Esophagus squamous epithelium (tissue), 5 donors: ENCODE measurements at places on chromosomes 1 and 21.

GRCh38 chr1:167152192-167152876 lies 58.5 kb downstream of the STYXL2 start:
- DNase-seq, result no peak

DNA sequence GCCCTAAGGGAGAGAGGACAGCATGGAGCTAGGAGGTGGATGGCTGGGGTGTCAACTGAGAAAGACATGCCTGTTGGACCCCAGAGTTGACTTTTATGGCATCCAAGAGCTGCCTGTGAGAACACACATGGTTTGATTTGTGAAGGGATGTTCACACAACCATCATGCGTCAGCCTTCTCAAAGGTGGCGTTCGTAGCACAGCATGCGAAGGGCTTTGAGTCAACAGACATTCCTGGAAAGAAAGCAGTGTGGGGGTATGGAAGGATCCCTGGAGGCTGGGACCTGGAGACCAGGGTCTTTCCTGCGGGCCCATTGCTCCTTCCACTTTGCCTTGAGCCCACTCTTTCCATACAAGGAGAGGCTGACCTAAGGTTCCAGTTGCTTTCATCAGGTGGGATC lies 6.4 kb upstream of the WNT3A start:
- no peak for DNase-seq

- no peak for DNase-seq
Measured at GRCh38 chr21:29394051-29394450, 95.3 kb downstream of the BACH1 start.

DNA sequence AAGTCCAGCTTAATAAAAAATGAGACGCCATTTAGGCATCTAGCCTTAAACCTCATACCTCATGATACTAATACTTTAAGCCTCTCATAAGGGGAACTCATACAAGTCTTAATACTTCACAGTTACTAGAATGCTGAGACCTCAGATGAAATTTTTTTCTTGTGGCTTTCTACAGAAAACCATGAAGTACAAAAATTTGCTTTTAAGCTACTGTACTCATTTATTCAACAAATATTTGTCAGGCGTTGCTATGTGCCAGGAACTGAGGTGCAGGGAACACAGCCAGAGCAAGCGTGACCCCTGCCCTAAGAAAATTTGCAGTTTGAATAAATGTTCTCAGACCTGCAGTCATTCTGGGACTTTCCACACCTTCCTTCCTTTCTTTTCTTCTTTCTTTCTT lies 150.6 kb downstream of the MRPL39 start:
- DNase-seq, result no peak

DNA sequence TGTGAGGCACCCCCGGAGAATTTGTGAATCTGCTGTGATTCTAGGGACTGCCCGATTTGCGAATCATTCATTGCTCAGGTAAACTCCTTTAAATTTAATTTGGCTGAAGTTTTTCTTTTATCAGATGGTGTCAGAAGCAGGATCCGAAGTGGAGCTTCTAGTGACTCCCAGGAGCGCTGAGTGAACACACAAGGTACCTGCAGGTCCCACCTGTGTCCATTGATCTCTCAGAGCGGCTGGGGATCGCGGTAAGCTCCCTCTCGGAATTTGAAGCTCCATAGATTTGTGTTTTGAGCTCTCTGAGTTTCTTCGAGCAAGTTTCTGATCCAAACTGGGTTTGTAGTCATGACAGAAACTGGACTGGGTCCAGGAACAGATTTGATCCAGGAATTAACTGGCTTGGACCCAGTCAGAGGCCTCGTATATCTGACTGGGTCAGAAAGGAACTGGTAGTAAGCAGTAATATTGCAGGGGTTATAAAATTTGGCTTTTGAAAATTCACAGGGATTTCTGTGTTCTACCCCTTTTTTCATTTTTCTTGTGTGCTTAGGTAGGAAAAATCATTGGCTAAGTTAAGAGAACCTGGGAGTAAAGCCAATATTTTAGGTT lies 56.2 kb upstream of the EDEM3 start:
- DNase-seq, result no peak

DNA sequence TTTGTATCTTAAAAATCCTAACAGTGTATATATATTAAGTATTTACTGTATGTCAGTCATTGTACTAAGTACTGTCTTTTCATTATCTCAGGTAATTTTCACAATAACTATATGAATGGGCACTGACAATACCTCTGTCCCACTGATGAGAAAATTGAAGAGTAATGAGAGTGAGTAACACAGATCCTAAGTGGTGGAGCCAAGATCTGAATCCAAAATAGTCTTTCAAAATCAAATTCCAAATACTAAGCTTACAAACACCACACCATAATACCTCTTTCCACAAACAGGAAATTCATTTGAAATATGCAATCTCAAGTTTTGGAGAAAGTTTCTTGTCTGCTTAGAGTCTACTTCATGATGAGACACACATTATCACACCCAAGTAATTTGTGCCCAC lies 105.9 kb upstream of the EDEM3 start:
- DNase-seq, result no peak

DNA sequence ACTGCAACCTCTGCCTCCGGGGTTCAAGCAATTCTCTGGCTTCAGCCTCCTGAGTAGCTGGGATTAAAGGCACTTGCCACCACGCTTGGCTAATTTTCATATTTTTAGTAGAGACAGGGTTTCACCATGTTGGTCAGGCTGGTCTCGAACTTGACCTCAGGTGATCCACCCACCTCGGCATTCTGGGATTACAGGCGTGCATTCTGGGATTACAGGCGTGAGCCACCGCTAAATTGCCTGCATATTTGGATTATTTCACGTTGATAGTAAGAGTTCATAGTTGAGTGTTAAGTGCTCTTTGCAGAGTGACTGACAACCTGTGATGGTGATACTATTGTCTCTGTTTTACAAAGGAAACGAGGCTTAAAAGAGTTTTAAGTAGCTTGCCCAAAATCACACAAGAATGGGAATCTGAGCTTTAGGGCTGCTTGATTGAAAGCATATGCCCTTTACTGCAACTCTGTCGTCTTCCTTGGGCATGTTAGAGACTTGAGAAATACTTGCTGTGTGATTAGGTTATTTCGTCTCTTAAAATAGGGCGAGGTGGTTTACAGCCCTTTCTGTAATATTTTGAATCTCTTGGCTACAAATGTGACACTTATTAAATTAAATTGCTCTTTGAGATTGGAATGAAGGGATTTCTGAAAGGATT lies 12.4 kb downstream of the CDC42 start:
- no peak for DNase-seq

GRCh38 chr1:198919667-198920398 lies 281.0 kb downstream of the PTPRC start:
- no peak for DNase-seq

- DNase-seq, result no peak
Measured at GRCh38 chr1:247165674-247166073, 6.1 kb downstream of the ZNF124 start.

DNA sequence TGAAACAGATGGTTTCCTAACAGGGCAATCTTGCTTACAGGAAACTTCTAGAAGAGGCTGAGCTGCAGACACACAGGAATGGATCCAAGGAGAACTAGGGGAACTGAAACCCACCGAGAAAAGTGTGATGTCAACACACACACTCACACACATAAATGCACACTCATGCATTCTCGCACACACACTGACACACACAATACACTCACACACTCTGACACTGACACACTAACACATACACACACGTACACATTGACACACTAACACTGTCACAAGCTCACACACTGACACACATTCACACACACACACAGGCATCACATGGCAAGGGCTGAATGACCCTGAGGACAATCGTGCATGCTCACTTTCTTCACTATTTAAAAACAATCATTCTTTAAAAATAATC lies 142.7 kb downstream of the NPHP4 start:
- no peak for DNase-seq

- no peak for DNase-seq
Measured at GRCh38 chr1:41370225-41370624, 9.0 kb downstream of the FOXO6 start.

GRCh38 chr1:62800825-62801306 lies 16.9 kb downstream of the ATG4C start:
- no peak for DNase-seq

DNA sequence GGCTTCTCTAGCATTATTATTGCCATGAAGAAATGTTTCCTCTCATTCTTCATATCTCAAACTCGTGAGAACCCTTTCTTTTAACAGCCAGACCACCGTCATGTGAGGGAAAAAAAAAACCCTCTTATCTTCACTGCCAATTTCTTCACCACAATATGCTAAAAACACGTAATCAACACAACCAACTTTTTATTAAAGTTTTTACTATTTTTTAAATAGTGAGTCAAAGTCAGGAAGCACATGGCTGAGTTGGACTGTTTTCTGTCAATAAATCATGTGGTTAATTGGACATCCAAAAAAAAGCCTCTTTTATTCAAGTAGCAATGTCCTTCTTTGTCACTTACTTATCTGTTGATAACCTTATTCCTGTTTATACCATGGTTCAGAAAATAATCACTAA lies 55.9 kb upstream of the SAMD13 start:
- no peak for DNase-seq

DNA sequence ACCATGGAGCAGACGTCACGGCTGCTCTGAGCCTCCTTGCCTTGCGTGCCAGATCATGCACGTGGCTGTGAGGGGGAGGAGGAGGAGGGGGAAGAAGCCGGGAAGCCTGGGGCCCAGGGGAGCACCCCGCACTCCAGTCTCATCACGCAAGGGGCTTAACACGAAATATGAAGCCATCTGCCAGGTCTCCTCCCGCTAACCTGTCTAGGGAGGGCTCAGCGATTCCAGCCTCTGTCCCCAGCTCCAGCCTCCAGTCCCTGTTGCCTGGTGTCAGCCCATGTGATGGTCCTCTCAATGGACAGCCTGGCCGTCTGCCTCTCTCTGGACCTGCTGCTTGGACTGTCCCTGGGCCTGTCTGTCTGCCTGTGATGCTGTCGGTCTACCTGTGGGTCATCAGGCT lies 22.5 kb upstream of the C1QA start:
- DNase-seq, result no peak

- DNase-seq, result no peak
Measured at GRCh38 chr1:18783705-18784481, 75.6 kb downstream of the TAS1R2 start.

DNA sequence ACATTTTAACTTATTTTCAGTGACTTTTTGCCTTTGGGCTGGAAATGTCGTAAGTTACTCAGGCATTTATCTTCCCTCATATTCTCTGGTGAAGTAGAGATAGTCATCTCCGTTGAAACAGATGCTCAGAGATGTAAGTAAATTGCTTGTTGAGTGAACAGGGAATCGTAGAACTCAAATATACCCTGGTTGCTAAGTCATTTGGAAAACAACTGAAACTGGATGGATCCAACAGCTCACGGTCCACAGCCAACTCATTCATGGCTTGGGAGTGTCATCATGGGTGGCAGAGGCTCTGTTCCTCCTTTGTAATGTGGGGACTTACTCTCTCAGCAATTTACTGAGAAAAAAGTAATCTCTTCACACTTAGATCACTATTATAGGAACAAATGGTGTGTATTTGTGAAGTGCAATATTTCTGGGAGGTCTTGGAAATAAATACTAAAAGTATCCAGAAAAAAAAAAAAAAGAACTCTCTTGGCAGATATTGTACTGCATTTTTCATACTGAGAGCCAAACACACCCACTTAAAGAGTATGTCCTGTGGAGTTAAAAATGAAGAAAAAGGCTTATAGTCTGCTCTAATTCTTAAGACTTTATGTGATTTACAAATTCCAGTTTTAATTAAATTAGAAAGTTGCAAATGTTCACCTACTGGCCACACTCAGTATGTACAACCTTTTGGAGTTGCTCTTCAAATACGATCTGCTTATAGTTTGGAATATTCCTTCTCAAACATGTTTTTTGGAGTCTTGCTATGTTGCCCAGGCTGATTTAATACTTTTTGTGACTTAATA lies 107.4 kb downstream of the LEPR start:
- no peak for DNase-seq

DNA sequence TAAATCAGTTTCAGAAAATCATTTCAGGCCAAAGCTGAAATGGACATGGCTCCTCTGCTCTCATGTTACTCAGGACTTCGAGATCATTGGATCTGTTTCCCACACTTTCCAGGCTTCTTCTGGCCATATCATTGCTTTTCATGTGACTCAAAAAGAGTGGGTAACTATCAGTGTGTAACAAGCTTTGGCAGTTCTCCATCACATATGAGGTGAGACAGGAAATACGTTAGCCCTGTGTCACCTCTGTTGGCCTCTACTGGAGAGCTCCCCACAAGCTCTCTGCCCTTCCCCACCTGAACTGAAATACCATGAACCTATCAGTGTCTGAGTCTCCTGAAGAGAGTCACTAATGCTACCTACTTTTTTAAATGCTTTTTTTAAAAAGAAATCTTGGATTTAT lies 128.2 kb downstream of the LBR start:
- no peak for DNase-seq
